ENCODE measurements at places on chromosomes 16 and 17. TPM values are rescaled to one million over a fixed set of nuclear protein-coding genes. Genes with fewer than 3 reads are reported as not detected.

DNA sequence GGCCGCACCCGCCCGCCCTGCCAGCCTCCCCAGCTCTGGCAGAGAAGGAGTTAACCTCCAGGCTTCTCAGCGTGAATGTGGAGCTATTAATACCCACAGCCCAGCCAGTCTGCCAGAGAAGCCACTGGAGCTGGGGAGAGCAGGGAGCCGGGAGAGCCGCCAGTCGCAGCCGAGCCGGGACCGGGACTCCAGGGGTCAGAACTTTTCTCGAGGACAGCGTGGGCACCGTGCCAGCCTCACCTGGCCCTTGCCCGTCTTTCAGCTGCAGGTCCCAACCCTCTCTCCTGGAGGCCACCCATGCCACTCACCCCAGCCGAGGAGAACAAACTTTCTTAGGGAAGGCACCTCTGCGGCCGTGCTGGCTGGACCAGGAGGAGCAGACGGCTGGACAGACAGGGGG, 33.8 kb upstream of the SBK1 start:
- no peak overlapping the region for H3K27ac ChIP-seq
- DNase-seq, result no peak
- H3K27me3 ChIP-seq, result peaks cover 17% of the 10 kb centered on the region
- peak overlapping the region; percentile 50 for H3K4me3 ChIP-seq

DNA sequence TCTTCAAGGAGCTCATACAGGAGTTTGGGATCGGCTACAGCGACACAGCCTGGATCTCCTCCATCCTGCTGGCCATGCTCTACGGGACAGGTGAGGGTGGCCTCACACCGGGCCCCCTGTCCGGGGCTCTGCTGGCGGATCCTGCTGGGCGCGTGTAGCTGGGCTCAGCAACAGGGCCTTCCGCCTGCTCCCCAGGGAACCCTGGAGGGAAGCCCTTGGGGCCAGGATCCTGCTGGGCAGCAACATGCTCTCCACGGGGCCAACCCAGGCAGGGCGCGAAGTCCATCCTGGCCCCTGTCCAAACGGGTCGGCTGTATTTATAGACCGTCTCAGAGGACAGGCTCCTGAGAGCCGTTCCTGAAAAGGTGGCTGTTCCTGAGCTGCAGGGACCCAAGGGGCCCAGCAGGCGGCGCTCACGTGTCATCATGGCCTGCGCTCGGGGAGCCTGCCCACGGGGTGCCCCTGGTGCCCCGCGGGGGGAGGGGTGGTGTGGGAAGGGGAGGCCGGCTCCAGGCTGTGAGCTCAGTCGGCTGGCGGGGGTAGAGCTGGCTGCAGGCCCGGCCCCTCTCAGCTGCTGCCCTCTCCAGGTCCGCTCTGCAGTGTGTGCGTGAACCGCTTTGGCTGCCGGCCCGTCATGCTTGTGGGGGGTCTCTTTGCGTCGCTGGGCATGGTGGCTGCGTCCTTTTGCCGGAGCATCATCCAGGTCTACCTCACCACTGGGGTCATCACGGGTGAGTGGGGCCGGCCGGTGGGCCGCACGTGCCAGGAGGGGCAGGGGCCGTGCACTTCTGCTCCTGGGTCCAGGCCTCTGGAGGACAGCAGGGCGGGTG, 7.5 kb downstream of the SLC16A3 start:
- H3K4me3 ChIP-seq, result no peak overlapping the region
- peaks cover 34% of the 10 kb centered on the region for H3K4me1 ChIP-seq
- peak overlapping the region; percentile 59 for H3K27ac ChIP-seq
- no peak for DNase-seq

The KRT32 gene
- total RNA-seq, result 0.73 TPM

The FHOD1 gene
- total RNA-seq, result 22.6 TPM

The LGALS9 gene
- 58.1 TPM for total RNA-seq

- peaks cover 17% of the 10 kb centered on the region for H3K4me1 ChIP-seq
- H3K4me3 ChIP-seq, result peak overlapping the region; percentile 69
- no peaks in the 10 kb centered on the region for H3K36me3 ChIP-seq
- H3K27ac ChIP-seq, result peak overlapping the region; percentile 99
These were observed 1.1 kb downstream of the RAI1 start for GRCh38 chr17:17682293-17682736.

DNA sequence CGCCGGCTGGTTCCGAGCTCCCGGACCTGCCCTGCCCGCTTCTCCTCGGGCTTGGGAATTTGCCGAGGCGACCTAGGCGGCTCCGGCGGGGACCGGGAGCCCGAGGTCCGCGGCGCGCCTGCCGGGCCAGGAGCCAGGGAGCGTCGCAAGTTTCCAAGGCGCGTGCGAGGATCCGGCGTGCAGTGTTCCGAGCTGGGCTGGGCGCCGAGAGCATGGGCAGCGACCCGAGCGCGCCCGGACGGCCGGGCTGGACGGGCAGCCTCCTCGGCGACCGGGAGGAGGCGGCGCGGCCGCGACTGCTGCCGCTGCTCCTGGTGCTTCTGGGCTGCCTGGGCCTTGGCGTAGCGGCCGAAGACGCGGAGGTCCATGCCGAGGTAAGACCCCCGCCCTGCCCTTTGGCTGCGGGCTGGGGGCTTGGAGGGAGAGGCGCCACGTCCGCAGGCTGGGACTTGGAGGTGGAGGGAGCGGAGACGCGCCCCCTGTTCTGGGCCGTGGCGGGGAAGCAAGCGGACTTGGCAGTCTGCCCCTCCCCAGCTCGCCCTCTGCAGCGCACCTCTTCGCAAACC, 668 bp downstream of the MMP15 start:
- H3K4me1 ChIP-seq, result peaks cover 11% of the 10 kb centered on the region
- peak overlapping the region; percentile 67 for H3K27ac ChIP-seq
- H3K36me3 ChIP-seq, result no peaks in the 10 kb centered on the region

GRCh38 chr16:67939507-67940445, 3.1 kb upstream of the PSMB10 start:
- peak overlapping the region; percentile 65 for H3K27ac ChIP-seq
- peaks cover 12% of the 10 kb centered on the region for H3K4me1 ChIP-seq
- DNase-seq, result no peak
- H3K36me3 ChIP-seq, result no peaks in the 10 kb centered on the region
- no peak overlapping the region for H3K4me3 ChIP-seq

DNA sequence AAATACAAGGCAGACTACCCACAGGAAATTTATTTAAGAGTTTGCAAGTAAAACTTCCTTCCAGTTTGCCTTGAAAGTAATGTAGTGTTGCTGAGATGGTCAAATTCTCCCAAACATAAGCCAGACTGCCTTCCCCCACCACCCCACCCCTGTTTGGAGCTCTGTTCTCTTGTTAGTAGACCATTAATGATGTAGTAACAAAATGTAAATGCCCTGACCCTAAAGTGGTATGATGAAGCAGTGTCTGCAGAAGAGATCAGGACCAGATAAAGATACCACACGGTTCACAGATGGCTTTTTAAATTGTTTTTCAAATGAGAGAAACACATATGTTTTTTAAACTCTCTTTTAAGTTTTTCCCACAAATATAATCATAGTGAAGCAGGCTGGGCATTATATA, 136.4 kb upstream of the TMEM97 start:
- H3K4me3 ChIP-seq, result no peak overlapping the region
- no peaks in the 10 kb centered on the region for H3K4me1 ChIP-seq
- H3K27ac ChIP-seq, result no peak overlapping the region
- no peaks in the 10 kb centered on the region for H3K36me3 ChIP-seq
- no peaks in the 10 kb centered on the region for H3K27me3 ChIP-seq

GRCh38 chr16:1335996-1336395, 2.6 kb downstream of the BAIAP3 start:
- no peaks in the 10 kb centered on the region for H3K36me3 ChIP-seq
- DNase-seq, result no peak
- H3K4me1 ChIP-seq, result peaks cover 26% of the 10 kb centered on the region
- peaks cover 37% of the 10 kb centered on the region for H3K27me3 ChIP-seq
